ENCODE measurements at places on chromosomes 5 and 9.
A peak's percentile ranks its signal among the peaks of the same experiment; 100 is the strongest.

GRCh38 chr5:108945094-108945493 lies 197.4 kb downstream of the FER start:
- DNase-seq: no peak

GRCh38 chr9:86344818-86345217 lies 9.4 kb downstream of the TUT7 start:
- no peak for DNase-seq

DNA sequence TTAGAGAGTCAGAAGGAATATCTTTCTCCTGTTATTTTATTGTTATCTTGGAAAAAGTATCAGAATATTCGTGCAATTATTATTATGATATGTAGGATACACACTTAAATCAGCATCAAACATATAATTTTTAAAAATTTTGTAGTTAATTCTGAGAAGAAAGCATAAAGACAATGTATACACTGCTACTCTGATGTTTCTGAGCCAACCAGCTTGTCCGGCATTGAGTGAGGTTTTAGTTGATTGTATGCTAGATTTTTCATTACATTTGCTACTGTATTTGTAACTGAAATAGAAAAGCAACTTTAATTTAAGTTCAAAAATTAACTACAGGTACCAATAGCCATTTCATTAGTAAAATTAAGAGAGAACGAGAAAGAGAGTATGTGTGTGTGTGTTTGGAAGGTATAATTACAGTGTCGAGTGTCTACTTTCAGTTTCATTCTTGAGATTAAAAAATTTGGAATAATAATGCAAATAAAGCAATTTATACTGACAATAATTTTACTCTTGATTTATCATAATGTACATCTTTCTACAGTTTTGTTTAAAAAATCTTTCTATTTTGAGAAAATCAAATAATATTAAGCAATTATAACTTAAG lies 160.4 kb upstream of the CDH12 start:
- DNase-seq: no peak

DNA sequence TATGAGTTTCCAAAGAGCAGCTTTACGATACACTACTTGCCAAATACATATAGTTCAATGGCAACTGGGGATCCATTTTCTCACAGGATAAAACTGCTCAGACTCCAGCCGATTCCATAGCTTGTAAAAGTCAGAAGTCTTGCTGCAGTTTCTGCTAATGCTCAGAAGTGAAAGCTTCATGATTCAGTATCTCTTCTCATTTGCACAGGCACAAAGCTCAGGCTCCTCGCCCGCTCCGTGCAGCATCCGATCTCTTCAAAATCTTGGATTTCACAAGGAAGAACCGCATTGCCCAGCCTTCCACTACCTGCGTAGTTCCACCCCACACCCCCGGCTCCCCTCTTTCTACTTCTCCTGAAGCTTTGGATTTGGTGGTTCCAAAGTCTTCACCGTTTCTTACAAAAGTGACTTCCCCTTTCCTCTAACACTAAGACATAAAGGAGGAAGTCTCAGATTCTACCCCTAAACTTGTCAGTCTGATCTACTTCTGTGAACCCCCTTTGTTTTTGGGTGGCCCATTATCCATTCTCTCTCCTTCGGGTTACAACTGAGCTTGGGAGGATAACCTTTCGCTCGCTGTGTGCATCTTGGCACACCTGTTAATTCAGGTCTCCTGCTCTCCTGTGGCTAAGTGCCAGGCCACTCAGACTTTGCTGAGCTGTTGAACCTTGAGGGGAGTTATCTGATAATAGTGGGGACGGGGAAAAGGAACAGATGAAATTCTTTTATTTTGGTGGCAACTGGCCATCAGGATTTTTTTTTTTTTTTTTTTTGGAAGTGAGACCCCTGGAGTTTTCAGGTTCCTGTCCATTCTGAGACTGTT lies 194.1 kb downstream of the GNA14 start:
- no peak for DNase-seq

DNA sequence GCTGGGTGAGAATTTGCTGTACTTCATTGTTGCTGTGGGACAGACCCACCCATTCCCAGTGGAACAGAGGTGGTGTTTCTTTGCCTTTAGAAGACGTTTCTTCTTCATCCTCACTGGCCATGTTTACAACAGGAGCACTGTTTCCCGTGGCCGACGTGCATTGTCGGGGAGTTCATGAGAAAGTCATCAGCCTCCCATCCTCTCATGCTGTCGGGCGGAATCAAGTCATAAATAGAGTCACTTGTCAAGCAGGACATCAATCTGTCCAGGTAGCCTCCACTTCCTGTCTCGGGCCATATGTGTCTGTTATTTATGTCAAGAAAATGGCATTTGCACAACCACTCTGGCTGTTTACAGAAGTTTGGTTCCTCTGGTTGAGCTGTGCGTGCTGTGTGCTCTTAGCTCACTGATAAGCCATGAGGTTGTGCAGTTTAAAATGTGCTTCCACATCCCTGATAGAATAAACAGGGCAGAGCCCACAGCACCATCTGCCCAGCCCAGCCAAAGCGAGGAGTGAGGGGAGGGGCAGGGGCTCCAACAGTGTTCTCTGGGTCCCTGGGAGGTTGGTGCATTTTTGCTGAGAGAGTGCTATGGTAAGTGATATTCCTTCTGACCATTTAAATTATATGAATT lies 401.9 kb upstream of the IRX2 start:
- no peak for DNase-seq

DNA sequence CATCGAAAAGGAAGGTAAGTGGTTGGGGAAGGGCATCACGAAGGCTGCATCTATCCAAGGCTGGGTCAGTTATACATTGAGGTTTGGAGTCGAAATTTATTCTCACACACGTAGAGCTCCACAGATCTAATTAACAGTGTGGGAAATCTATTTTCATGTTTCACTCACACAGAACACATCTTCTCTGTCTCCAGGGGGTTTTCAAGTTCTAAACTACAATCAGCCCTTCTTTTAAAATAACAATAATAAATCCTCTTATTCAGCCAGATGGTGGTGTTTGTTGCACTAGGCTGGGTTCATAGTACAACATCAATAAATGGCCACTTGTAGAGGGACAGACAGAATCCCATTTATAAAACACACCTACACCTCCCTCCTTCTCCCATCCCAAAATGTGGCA lies 174.5 kb upstream of the KLF9 start:
- no peak for DNase-seq

DNA sequence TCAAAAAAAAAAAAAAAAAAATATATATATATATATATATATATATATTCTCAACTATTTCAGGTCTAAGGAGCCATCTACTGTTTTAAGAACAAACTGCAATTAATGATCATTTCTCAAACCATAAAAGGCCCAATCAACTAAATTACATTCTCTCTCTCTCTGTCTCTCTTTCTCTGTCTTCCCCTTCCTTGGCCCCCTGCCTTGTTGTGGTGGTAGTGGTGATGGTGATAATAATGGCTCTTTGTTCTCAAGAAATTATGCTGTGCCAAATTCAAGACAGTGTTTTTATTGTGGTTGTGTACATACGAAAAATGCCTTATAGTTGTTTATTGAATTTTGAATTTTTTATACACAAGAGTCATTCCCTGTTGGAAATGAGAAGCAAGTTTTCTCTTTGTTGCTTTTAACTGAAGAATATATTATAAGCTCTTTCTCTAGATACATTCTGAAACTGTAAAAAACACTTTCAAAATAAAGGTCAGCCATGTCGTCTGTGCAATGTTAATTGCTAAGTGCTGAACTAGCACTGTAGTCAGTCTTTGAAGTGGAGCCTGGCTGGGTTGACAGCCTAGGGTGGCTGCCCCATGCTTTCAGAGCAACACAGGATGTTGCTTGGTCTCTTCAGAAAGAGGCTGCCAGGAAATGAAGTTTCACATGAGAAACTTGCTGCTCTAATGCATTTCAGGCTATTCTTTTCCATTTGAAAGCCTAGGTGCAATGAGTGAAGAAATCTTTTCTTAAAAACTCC lies 96.0 kb downstream of the HINT1 start:
- DNase-seq: peak; percentile 44

- DNase-seq: no peak
Measured at GRCh38 chr9:74066128-74066527, 431.0 kb upstream of the RORB start.

DNA sequence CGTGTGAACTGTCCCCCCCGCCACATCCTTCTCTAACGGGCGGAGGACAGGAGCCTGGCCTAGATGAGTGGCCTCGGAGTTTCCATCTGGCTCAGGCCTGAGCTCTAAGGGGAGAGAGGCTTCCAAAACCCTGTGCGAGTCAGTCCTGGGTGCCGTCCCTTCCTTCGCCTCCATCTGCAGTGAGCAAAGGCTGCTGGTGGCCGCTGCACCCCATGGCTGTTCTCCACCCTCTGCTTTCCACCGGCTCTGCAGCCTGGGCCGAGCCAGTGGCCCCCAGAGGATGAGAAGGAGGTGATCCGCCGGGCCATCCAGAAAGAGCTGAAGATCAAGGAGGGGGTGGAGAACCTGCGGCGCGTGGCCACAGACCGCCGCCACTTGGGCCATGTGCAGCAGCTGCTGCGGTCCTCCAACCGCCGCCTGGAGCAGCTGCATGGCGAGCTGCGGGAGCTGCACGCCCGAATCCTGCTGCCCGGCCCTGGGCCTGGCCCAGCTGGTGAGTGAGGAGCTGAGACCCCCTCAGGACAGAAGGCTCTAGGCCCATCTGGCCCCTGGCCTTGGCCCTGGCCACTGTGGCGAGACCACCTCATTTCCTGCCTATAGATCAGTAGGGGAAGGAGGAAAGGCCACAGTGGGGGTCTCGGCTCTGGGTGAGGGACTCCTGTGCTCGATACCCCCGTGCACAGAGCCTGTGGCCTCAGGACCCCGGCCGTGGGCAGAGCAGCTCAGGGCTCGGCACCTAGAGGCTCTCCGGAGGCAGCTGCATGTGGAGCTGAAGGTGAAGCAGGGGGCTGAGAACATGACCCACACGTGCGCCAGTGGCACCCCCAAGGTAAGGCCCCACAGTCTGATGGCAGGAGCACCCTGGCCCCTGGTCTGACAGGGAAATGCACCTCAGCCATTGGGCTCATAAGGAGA lies 3.0 kb downstream of the PKN3 start:
- DNase-seq: no peak

GRCh38 chr5:173602423-173602822 lies 14.0 kb downstream of the BOD1 start:
- DNase-seq: no peak

DNA sequence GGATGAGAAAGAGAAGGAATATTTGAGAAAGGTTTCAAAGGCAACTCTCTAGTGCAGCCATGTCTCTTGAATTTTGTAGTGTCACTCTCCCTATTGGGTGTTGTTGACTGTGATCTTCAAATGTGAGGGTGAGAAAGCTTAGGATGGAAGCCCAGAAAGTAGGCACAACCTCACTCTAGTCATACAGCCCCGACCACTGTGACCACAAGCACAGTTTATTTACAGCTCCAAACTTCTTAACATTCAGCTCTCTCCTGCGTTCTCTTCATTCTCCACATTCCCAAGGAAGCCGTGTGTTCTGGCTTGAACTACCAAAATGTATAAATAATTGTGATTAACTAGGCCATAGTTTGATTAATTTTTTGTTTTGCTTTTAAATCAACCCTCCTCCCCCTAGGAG lies 542.9 kb downstream of the LRRC70 start:
- DNase-seq: no peak

- DNase-seq: no peak
Measured at GRCh38 chr5:79843450-79844388, 147.3 kb downstream of the MTX3 start.

DNA sequence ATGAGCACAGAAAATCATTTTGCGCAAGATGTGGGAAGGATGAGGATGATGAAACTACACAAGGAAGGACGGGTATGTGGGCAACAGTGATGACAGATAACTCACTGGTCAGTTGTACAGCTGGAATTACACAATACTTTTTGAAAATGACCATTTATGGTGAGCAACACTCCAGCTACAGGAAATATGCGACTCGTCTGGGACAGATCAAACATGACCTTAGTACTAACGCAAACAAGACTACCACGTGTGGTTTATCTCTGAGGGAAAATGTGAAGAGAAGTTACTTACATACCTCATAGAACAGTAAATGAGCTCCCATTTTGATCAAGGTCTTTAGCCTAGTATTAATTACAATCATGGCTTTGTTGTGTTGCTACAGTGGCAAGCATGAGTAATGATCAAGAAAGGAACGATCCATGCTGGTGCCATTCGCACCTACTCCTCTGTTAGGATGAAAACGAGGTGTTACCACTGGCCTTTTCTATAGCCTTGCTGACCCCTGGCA lies 456.9 kb downstream of the BNC2 start:
- DNase-seq: no peak

- no peak for DNase-seq
Measured at GRCh38 chr5:88450239-88450638, 181.6 kb upstream of the TMEM161B start.

GRCh38 chr5:386432-387341 lies 56.3 kb upstream of the EXOC3 start:
- no peak for DNase-seq

DNA sequence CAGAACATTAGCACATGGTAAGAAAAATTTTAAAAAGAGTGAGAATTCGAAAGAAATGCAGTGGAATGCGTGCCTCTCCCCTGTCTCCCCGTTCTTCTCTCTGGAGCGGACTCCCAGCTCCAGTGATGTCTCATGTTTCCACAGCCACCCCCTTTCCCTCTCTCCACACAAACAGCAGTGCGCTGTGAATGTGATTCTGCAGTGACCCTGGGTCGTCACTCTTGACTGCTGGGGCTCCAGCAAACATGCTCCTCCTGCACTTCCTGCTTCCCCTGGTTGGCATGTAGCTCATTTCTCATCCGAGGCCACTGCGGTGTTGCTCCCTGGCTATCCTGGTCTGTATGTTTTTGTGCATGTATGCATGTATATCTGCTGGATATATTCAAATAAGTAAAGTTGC lies 13.3 kb downstream of the PHF2 start:
- DNase-seq: no peak

DNA sequence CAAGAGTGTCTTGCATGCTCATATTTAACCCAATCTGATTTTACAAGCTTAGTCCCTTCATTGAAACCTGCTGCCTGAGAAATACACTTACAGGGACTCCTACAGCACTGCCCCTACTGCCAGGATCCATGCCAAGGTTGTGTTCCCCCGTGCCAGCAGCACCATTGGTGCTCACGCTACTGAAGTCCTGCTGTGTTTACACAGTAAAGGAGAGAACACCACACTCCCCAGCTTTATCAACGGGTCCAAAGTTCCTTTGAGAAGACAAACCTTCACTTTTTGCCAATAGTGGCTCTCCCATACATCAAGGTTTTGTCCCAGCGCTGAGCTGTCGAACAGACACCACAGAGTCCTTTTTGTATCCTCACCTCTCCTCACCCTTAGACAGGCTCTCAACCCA lies 155.1 kb upstream of the WWC1 start:
- DNase-seq: no peak

GRCh38 chr5:107807431-107807830 lies 136.7 kb upstream of the EFNA5 start:
- no peak for DNase-seq

GRCh38 chr5:109697339-109697738 lies 7.6 kb downstream of the MAN2A1 start:
- DNase-seq: no peak

- DNase-seq: no peak
Measured at GRCh38 chr9:99478469-99479027, 256.5 kb downstream of the SEC61B start.

- no peak for DNase-seq
Measured at GRCh38 chr5:31133488-31133887, 60.0 kb upstream of the CDH6 start.
